ENCODE measurements at places on chromosomes 6 and 20.

- DNase-seq: no peak
These were observed 317.1 kb upstream of the CHD6 start for GRCh38 chr20:41935259-41935791.

DNA sequence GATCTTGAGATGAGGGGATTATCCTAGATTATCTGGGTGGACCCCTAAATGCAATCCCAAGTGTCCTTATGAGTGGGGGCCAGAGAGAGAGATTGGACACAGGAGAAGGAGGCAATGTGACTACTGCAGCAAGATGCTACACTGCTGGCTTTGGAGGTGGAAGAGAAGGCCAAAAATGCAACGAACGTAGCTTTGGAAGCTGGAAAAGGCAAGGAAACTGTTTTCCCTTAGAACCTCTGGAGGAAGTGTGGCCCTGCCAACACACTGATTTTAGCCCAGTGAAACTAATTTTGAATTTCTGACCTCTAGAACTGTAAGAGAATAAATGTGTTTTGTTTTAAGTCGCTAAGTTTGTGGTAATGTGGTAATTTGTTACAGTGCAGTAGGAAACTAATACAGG, 15.7 kb downstream of the PPARD start:
- no peak for DNase-seq

DNA sequence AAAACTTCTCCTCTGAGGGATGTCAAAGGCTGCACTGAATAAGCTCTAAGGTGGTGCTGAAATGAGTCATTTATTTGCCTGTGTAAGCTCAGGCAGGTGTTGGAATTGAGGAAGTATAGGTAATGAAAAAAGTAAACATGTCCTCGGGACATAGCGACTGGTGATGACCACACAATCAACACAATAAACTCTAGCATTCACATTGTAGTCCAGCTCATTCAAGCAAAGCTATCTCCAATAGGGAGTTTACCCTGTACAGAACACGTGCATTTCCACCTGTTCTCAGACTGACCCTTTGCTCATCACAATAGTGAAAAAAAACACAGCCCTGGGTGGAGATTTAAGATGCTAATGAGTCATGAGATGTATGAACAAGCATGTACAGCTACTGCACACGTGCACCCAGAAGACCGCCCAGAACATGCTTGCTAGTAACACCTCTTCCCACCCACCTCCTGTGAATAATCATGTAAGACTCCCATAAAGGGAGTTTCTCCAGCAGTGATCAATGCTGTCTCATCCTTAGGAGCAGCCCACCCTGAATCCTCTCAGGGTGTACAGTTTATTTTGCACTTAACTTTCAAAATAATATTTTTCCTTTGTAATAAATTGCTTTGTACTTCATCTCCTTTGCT, 33.0 kb upstream of the POU5F1 start:
- DNase-seq: no peak

- DNase-seq: no peak
These were observed 275.7 kb upstream of the STXBP5 start for GRCh38 chr6:146928503-146928902.

DNA sequence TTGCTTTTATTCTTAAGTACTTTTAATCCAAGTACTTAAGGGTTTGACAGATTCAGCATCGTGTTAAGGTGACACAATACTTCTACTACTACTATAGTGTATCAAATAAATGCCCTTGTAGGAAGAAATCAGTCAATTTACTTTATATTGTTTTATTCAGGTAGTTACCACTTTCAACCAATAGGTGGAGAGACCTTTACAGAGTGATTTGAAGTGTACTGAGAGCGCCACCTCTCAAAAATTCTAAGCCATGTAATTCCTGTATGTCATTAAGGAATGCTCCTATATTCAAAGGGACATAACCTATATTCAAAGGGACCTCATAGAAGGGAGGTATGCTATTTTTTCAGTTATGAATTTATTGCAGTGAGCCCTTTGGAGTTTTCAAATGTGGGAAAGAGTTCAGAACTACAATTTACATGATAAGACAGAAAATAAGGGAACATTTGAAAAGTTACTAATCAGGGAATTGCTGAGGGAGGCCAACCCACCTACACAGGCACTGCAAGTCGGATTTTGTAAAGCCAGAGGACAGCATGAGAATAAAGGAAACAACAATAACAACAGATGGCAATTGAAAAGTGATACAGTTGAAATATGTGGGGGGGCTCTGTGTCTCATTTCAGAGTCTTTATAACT, 955.6 kb downstream of the TBC1D32 start:
- DNase-seq: no peak

- no peak for DNase-seq
These were observed 466.6 kb upstream of the AGPAT4 start for GRCh38 chr6:161740486-161740885.

- no peak for DNase-seq
These were observed 48.7 kb downstream of the MAP7 start for GRCh38 chr6:136501514-136501913.
